Epithelial cell of alveolus of lung (primary cell): ENCODE measurements at places on chromosomes 5 and 9. TPM values are rescaled to one million over a fixed set of nuclear protein-coding genes. Genes with fewer than 3 reads are reported as not detected.

The FIBCD1 gene
- 4.7 and 30.7 TPM in 2 replicates for total RNA-seq

The PHF24 gene
- 0.40 TPM in 1 of 2 replicates, not detected in the other for total RNA-seq

The HACD4 gene
- 3.7 and 5.3 TPM in 2 replicates for total RNA-seq

The NR2F1-AS1 gene
- 25.6 and 33.9 TPM in 2 replicates for total RNA-seq

The MFAP3 gene
- 41.2 and 58.5 TPM in 2 replicates for total RNA-seq

The FAM153A gene
- not detected in 2 replicates for total RNA-seq

The CYLC2 gene
- not detected in 2 replicates for total RNA-seq

The C9orf153 gene
- total RNA-seq, result not detected in 2 replicates

The COL23A1 gene
- total RNA-seq, result not detected in 2 replicates

The PTBP3 gene
- 18.9 and 25.3 TPM in 2 replicates for total RNA-seq

The POU5F2 gene
- 0.13 and 0.64 TPM in 2 replicates for total RNA-seq

The APBA1 gene
- 1.1 and 6.7 TPM in 2 replicates for total RNA-seq

The MAP1B gene
- total RNA-seq, result 58.9 and 234 TPM in 2 replicates

The DMRT3 gene
- not detected in 2 replicates for total RNA-seq

The LCNL1 gene
- 1.9 TPM in 1 of 2 replicates, not detected in the other for total RNA-seq

The GPX3 gene
- 5.7 and 35.0 TPM in 2 replicates for total RNA-seq

The GNG10 gene
- total RNA-seq, result 69.5 and 91.9 TPM in 2 replicates

The SPATA24 gene
- 3.0 and 3.5 TPM in 2 replicates for total RNA-seq

The SIT1 gene
- not detected in 2 replicates for total RNA-seq

The OMD gene
- not detected in 2 replicates for total RNA-seq

The CCL21 gene
- total RNA-seq, result not detected in 2 replicates

The PCDH1 gene
- 1.4 and 7.4 TPM in 2 replicates for total RNA-seq

The KIF4B gene
- 0.08 and 0.13 TPM in 2 replicates for total RNA-seq

The ECSCR gene
- 0.80 and 1.3 TPM in 2 replicates for total RNA-seq

The LIFR gene
- total RNA-seq, result 20.3 and 64.1 TPM in 2 replicates

The SHC3 gene
- total RNA-seq, result 3.5 and 6.5 TPM in 2 replicates

The GRM6 gene
- total RNA-seq, result not detected in 2 replicates

The GMCL2 gene
- total RNA-seq, result not detected in 2 replicates

The C5orf34 gene
- 3.6 and 8.2 TPM in 2 replicates for total RNA-seq

The IFNA16 gene
- total RNA-seq, result not detected in 2 replicates

The FGF10 gene
- total RNA-seq, result 0.13 and 40.6 TPM in 2 replicates

The BTNL8 gene
- not detected in 2 replicates for total RNA-seq

The GDNF gene
- 0.39 TPM in 1 of 2 replicates, not detected in the other for total RNA-seq

The ZCCHC10 gene
- 19.7 and 27.4 TPM in 2 replicates for total RNA-seq

The TNFSF15 gene
- 0.08 and 3.4 TPM in 2 replicates for total RNA-seq

The SPIN1 gene
- total RNA-seq, result 70.5 and 85.2 TPM in 2 replicates

The NFIL3 gene
- total RNA-seq, result 20.8 and 95.3 TPM in 2 replicates

The NIM1K gene
- total RNA-seq, result 0.78 and 0.96 TPM in 2 replicates

The PCDHA6 gene
- total RNA-seq, result not detected in 2 replicates

The ST8SIA4 gene
- total RNA-seq, result 3.1 and 4.1 TPM in 2 replicates

The PCDHB10 gene
- total RNA-seq, result 0.13 and 0.24 TPM in 2 replicates

The TMEM161B gene
- total RNA-seq, result 6.2 and 14.5 TPM in 2 replicates

The LCN10 gene
- not detected in 2 replicates for total RNA-seq

The MAMDC2 gene
- 2.6 and 5.0 TPM in 2 replicates for total RNA-seq

The PCDHGA8 gene
- total RNA-seq, result 0.65 and 1.2 TPM in 2 replicates

The CARD9 gene
- total RNA-seq, result 1.2 and 4.7 TPM in 2 replicates

The SPINK6 gene
- total RNA-seq, result not detected in 2 replicates

The NR5A1 gene
- total RNA-seq, result not detected in 2 replicates

The ITK gene
- not detected in 2 replicates for total RNA-seq

The PAEP gene
- 0.65 TPM in 1 of 2 replicates, not detected in the other for total RNA-seq

The CDKN2B gene
- 1.2 and 42.5 TPM in 2 replicates for total RNA-seq

The TOR1B gene
- total RNA-seq, result 26.8 and 28.8 TPM in 2 replicates

The CCL27 gene
- 0.39 TPM in 1 of 2 replicates, not detected in the other for total RNA-seq

The DBH gene
- total RNA-seq, result not detected in 2 replicates

The CCDC171 gene
- 1.0 and 1.9 TPM in 2 replicates for total RNA-seq

The MARVELD2 gene
- 0.88 and 2.5 TPM in 2 replicates for total RNA-seq

The TMEM171 gene
- total RNA-seq, result 0.24 and 13.7 TPM in 2 replicates

The IFNA13 gene
- total RNA-seq, result not detected in 2 replicates
